ENCODE measurements at places on chromosomes 13 and 19.

DNA sequence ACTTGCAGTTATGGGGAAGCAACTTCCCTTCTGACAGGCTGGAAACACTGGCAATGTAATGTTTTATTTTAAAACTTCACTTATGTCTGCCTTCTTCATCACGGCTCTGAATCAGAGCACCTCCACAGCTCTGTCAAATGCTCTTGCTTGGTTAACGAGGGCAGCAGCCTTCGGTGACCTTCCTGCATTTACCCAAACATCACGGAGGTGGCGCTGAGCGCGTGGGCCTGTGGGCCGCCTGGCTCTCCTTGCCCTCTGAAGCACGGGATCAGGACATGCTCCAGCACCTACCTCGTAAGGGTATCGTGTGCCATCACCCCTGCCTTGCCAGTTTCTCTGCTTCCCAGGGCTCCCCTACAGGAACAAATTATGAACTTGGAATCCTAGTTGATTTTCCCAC lies 310.0 kb downstream of the TEX29 start:
- DNase-seq = no peak

GRCh38 chr13:28204043-28204442 lies 65.7 kb downstream of the PAN3 start:
- DNase-seq = no peak

GRCh38 chr13:74730556-74731331 lies 596.5 kb upstream of the KLF12 start:
- DNase-seq = no peak

GRCh38 chr13:44257796-44258195 lies 115.8 kb upstream of the SERP2 start:
- DNase-seq = no peak

- no peak for DNase-seq
Measured at GRCh38 chr13:69947582-69947981, 160.0 kb upstream of the ATXN8OS start.

DNA sequence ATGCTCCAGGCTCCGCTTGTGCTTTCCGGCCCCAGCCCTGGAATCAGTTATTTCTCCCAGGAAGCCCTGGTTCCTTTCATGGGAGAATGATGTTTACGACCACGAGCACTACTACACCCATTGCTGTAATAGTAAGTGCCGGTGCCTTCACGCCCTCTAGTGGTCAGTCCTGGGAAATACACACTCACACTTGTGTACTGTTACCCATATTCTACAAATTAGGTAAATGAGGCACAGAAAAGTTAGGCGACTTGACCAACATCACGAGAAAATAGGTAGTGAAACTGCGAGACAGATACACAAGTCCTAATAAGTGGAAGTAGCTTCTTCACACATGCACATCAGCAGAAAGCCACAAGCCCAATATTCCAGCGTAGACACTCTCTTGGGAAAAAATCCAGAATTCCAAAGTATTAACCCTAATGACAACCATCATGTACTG lies 21.7 kb downstream of the CEACAM21 start:
- peak; percentile 76 for DNase-seq

- no peak for DNase-seq
Measured at GRCh38 chr13:32752997-32753606, 166.8 kb downstream of the PDS5B start.

DNA sequence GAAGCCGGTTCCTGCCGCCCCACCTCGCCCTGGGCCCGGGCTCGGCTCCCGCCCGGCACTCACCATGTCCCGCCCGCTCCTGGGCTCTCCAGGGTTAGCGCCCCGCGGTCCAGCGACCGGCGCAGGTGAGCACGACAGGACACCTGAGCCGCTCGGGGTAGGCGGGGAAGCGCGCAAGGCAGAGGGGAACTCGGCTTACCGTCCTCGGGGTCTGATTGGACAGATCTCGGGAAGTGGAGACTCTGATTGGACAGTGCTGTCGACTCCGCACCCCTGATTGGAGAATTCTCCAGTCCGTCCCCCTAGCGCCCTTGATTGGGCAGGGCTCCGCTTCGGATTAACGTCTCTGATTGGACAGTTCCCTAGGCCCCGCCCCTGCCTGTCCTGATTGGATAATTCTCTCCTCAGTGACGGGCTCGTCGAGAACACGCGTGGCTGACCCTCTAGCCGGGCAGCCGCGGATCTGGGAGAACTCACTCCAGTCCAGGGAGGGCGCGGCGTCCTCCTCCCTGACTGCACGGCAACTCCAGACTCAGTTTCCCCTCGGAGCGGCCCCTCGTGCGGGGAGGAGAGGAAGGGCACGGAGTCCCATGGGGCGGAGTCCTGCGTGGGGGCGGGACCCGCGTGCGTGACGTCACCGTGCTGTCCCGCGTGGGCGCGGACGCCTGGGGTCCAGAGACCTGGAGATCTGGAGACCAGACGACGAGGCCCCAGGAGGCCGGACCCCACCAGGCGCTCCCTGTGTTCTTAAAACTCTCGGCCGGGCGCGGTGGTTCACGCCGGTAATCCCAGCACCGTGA lies at the start of gene ZNF77:
ZNF77 (minus strand) TSS at position 197 of the 800 bp plus-strand sequence; CDS start at position 66, 131 bp downstream.
- peak; percentile 100 for DNase-seq

- DNase-seq = peak; percentile 18
Measured at GRCh38 chr19:1409204-1410005, 2.0 kb downstream of the DAZAP1 start.

GRCh38 chr19:49889687-49890348 lies 6.9 kb downstream of the IL4I1 start:
- DNase-seq = peak; percentile 71

DNA sequence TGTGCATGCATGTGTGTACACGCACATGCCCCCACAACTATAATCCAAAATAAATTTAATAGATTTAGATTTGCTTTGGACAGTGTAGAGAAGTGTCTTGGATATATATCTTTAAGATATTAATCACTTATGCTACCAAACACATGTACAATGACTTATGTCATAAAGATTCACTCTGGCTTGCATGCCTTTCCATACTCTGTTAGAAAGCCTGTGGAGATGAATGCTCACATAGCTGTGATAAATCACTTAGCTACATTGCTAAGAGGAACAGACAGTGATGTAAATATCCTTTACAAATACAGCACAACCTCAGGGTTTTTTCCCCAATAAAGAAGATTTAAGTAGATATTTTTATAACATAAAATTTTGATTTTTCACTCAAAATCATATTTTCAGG lies 2484.8 kb upstream of the PCDH20 start:
- no peak for DNase-seq

DNA sequence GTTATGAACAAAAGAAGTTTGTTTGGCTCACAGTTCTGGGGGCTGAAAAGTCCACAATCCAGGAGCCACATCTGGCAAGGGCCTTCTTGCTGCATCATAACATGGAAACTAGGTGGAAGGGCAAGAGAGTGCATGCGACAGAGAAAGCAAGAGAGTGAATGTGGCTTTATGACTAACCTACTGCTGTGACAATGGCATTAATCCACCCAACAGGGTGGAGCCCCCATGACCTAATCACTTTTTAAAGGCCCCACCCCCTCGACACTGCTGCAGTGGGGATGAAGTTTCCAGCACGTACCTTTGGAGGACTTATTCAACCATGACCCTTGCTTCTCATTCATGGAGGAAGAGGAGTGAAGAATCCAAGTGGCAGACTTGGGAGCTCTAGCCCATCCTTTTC lies 30.0 kb upstream of the RFXAP start:
- DNase-seq = no peak

All from adipocyte (in vitro differentiated cells).